ENCODE measurements at places on chromosomes 12 and 14.

- DNase-seq, result no peak
These were observed 388.9 kb downstream of the SOX5 start for GRCh38 chr12:23560611-23561010.

GRCh38 chr12:104570174-104570907 is 113.6 kb downstream of the CHST11 start:
- DNase-seq, result no peak

DNA sequence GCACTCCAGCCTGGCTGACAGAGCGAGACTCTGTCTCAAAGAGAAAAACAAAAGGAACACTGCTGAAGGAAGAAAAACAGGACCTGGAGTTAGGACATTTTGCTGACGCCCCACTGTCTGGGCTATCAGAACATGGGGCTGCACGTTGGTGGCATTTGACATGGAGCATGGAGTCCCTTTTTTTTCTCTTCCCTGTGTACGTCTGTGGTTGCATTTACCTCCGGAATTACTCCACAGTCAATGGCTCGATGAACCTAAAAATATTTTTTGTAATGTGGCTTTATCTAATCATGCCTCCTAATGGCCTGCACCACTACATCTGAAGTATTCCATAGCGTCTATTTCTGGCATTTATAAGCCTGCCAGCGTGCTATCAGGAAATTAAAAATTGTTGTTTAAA is 30.7 kb downstream of the TESC start:
- no peak for DNase-seq

GRCh38 chr14:52091928-52092327 is 23.1 kb upstream of the NID2 start:
- DNase-seq, result no peak

DNA sequence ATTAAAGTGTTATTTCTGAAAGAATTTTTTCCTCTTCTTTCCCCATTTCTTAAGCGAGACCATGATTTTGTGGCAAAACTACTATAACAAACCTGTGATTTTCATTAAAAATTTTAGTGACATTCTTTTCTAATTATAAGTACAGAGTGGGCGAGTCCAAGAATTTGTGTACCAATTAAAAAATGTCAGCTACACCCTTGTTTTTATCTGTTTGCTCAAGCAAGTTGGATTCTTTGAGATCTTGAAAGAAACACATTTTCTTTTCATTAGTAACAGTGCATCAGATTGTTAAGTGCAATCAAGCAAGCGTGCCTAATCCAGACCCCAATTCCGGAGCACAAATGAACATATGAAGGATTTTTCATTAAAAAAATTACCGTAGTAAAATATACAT is 338.8 kb upstream of the DDHD1 start:
- DNase-seq, result no peak

DNA sequence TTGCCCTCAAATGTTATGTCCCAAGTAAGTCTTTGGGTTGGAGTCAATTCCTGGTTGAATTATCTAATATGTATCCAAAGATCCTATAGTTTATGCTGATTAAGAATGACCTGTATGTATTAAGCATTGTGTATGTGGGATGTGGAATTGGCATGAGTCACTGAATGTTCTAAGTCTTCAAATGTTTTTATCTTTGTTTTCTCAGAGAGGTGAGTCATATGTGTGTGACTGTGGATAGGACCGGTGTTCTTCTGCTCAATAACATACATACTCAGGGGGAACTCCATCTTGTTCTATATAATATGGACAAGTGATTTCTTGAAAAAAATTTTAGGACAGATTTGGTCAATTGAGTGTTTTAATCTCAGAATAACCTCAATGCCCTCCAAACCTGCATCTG is 57.9 kb downstream of the NAV3 start:
- DNase-seq, result no peak

DNA sequence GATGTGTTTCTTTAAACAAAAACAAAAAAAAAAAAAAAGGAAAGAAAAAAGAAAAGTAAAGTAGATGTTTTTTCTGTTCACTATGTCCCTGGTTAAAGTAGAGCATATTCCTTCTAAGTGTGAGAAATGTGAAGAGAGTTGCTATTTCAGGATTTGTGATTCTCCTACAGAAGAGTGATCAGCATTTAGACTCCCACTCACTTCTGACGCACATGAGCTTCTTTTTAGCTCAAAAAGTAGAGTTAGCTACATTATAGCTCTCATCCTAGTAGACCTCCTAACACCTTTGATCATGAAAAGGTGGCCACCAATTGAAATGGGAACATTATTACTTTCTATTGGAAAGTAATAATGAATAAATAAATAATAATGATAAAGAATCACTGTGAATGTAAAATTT is 368.2 kb downstream of the NAV3 start:
- DNase-seq, result no peak

DNA sequence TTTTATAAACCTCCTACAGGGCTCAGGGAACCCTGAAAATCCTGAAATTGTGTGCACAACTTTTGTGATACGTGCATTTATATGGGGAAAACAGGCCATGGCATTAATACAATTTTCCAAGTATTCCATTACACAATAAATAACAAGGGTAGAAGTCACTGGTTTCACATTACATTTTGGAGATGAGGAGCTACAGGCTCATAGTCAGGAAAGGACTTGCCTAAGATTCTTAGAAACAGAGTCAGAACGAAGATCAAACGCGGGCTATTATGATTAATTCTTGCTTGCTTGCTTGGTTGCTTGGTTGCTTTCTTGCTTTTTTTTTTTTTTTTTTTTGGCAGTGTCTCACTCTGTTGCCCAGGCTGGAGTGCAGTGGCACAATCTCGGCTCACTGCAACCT is 16.7 kb downstream of the NOS1 start:
- no peak for DNase-seq

DNA sequence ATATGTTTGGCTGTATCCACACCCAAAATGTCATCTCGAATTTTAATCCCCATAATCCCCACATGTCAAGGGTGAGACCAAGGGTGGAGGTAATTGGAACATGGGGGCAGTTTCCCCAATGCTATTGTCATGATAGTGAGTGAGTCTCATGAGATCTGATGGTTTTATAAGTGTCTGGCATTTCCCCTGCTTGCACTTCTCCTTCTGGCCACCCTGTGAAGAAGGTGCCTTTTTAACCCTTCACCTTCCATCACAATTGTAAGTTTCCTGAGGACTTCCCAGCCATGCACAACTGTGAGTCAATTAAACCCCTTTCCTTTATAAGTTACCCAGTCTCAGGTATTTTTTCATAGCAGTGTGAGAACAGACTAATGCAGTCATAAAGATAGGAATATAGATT is 216.7 kb upstream of the SSTR1 start:
- no peak for DNase-seq

GRCh38 chr14:28901631-28902030 is 135.0 kb downstream of the FOXG1 start:
- DNase-seq, result no peak

- no peak for DNase-seq
These were observed 1.7 kb upstream of the KIF26A start for GRCh38 chr14:104136472-104137296.

DNA sequence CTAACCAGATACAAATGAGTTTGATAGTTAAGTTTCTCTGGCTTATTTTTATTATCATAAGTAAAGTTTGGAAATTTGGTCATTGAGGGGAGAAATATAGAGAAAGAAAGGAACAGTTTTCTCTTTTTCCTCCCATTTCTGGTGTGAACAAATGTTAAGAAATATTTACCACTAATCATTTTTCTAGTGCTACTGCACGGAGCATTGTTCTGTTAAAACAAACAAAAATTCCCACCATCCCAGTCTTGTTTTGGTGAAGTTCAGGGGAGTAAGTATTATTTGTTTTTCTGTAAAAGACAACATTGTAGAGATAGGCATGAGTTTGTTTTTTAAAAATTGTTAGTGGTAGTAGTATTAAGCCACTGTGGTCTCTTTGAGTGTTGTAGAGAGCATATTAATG is 135.3 kb downstream of the FGD4 start:
- DNase-seq, result no peak

DNA sequence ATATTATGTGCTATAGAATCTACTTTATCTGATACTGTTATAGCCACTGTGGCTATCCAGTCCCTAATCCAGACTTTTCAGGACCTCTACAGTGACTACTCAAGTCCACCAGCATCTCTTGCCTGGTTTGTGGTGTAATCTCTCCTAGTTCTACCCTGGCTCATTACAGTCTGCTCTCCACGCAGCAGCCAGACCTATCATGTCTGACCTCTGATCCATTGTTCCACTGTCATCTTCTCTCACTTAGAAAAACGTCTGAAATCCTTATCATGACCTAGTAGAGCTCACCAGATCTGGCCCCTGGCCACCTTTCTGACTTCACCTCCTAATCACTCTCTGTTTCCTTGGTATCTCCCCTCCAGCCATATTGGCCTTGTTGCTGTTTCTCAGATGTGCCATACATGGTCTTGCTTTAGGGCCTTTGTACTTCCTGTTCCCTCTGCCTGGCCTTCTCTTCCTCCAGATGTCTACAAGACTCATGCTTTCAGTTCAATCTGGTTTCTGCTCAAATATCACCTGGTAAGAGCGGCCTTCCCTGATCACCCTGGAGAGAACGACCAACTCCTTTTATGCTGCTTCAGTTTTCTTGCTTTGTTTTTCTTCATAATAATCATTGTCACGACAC is 475.5 kb downstream of the AACS start:
- DNase-seq, result no peak

- DNase-seq, result no peak
These were observed 22.7 kb downstream of the PLEK2 start for GRCh38 chr14:67389275-67389674.

Measured in NCI-H446 treated with DMSO at 0.1 percent for 48 hours (cell line).